ENCODE measurements at places on chromosomes 3 and 15.

DNA sequence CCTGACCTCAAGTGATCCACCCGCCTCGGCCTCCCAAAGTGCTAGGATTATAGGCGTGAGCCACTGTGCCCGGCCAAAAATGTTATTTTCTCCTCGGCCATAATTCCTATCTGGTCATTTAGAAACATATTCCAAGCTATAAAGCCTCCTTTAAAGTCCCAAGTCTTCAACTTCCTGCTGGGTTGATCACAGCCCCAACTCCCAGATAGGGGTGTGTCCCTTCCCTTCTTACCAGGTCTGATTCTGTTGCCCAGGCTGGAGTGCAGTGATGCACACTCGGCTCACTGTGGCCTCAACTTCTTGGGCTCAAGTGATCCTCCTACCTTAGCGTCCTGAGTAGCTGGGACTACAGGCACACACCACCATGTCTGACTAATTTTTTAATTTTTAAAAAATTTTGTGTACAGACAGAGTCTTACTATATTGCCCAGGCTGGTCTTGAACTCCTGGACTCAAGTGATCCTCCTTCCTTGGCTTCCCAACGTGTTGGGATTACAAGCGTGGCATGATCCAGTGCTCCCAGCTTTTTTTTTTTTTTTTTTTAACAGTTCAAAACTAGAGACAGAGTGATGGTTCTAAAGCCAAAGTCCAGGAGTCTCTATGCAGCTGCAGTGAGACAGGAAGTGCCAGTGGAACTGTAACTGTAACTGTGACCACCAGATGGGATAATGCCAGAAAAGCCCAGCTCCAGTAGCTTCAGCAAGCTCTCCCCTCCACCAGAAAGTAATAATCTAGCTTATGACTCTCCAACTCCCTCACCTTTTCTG is 8.2 kb upstream of the PRKAR2A start:
- H3K36me3 ChIP-seq: peaks cover 7% of the 10 kb centered on the region
- no peak overlapping the region for H3K27ac ChIP-seq
- no peaks in the 10 kb centered on the region for H3K4me1 ChIP-seq
- no peaks in the 10 kb centered on the region for H3K27me3 ChIP-seq

- no peaks in the 10 kb centered on the region for H3K27me3 ChIP-seq
- peak overlapping the region; percentile 96 for H3K27ac ChIP-seq
- no peaks in the 10 kb centered on the region for H3K36me3 ChIP-seq
- peaks cover 39% of the 10 kb centered on the region for H3K4me1 ChIP-seq
- H3K4me3 ChIP-seq: peak overlapping the region; percentile 42
- peak; percentile 45 for DNase-seq
Measured at GRCh38 chr3:13539292-13539638, 9.7 kb upstream of the FBLN2 start.

DNA sequence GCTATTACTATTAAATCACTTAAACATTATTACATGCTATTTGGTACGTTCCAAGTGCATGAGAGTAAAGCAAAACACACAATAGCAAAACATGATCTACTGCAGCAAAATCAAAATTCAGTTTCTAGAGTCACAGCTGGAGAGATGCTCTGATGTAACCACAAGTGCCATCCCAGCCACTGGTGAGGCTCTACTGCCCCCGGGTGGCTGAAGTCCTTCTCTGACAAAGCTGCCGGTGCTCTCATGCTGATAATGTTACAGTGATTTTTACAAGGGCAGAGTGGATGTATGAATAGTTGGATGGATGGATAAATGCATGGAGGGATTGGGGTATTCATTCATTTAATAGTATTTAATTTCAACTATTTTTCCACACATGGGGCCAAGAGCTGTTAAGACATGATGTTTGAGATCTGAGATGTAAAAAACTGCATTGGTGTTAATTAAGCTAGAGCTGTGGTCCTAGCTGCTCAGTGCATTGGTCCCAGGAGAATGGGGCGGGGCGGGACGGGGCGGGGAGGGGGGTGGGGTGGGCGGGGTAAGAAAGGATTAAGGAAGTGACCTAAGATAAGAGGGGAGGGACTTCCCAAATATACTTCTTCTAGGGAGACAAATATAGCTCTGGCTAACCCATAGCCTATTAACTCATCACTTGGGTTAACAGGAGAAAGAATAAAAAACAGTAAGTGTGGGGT is 5.3 kb upstream of the SPESP1 start:
- H3K27me3 ChIP-seq: peaks cover 11% of the 10 kb centered on the region
- peaks cover 10% of the 10 kb centered on the region for H3K4me1 ChIP-seq
- H3K4me3 ChIP-seq: no peak overlapping the region
- H3K27ac ChIP-seq: no peak overlapping the region
- H3K36me3 ChIP-seq: no peaks in the 10 kb centered on the region
- DNase-seq: peak; percentile 83

- DNase-seq: peak; percentile 1
- no peak overlapping the region for H3K27ac ChIP-seq
- no peaks in the 10 kb centered on the region for H3K36me3 ChIP-seq
- H3K4me3 ChIP-seq: peak overlapping the region; percentile 53
Measured at GRCh38 chr15:96889734-96890480, 559.4 kb downstream of the NR2F2 start.

DNA sequence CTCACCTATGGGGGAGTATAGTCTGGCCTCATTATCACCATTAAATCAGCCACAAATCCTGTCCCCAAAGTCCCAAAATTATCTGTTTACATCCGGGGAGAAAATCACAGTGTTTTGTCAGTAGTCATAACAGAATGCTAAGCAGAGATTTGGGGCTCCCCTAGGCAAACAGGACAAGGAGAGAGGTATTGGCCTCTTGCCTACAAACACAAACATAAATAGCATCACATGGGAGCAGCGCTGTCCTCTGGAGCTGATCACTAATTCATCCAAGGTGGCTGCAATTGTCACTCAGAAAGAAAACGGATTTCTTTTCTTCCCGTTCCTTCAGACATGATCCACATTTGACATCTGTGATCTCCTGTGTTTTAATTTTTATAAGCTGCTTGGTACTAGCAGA is 1028.1 kb downstream of the NTRK3 start:
- no peak overlapping the region for H3K27ac ChIP-seq
- DNase-seq: no peak
- H3K36me3 ChIP-seq: peaks cover 6% of the 10 kb centered on the region
- H3K27me3 ChIP-seq: no peaks in the 10 kb centered on the region
- no peaks in the 10 kb centered on the region for H3K4me1 ChIP-seq

GRCh38 chr15:84973492-84974460 is 7.9 kb upstream of the PDE8A start:
- H3K27ac ChIP-seq: no peak overlapping the region
- H3K27me3 ChIP-seq: no peaks in the 10 kb centered on the region
- DNase-seq: no peak

DNA sequence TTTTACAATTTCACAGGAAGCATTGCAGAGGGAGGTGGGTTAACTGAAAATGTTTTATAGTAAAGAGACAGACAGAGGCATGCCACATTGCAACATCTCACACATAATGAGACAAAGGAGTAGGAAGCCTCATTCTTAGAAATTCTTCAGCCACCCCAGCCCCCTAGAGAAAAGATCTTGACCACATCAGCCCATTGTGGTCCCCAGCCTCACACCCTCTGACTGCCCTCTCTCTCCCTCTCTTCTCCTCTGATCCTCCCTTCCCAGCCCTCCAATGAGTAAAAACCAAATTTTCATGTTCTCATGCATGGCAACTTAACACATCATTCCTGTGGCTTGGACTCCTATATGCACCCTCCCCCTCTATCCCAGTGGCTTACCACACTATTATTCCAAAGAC is 174.1 kb downstream of the UACA start:
- no peak overlapping the region for H3K27ac ChIP-seq
- H3K4me3 ChIP-seq: no peak overlapping the region
- H3K27me3 ChIP-seq: no peaks in the 10 kb centered on the region
- no peak for DNase-seq

DNA sequence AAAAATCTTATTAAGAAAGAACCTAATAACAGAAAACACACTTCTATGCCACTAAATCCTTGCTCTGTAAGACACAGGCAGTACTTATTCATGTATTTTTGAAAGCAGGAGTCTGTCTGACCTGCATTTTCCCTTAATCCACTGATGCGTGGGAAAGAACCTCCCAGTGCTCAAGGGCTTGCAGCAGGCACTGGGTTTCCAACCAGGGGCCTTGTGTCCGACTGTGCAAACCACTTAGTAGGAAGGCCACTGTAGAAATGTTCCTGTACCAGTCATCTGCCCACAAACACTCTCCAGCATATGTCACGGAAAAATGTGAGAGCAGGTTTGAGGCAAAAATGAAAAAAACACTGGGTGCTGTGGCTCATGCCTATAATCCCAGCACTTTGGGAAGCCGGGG is 12.4 kb downstream of the CXCR6 start:
- H3K36me3 ChIP-seq: peaks cover 72% of the 10 kb centered on the region
- H3K27ac ChIP-seq: no peak overlapping the region
- DNase-seq: no peak
- H3K4me3 ChIP-seq: no peak overlapping the region

GRCh38 chr3:188084752-188085583 is 69.0 kb upstream of the LPP start:
- no peak overlapping the region for H3K27ac ChIP-seq
- H3K4me1 ChIP-seq: no peaks in the 10 kb centered on the region
- H3K4me3 ChIP-seq: no peak overlapping the region
- no peak for DNase-seq

DNA sequence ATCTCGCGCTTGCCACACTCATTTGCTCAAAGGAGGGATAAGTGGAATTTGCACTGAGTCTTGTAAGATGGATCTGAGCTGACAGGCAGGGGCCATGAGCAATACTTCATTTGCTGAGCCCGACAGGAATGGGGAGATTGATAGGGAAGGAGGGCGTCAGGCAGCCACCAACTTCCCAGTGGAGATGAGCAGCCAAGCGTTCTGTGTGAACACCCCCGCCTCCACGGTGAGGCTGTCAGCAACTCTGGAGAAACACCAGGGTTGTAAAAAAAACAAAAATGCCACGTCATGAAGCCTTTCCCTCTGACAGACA is 36.8 kb downstream of the TLE3 start:
- DNase-seq: no peak
- H3K4me1 ChIP-seq: no peaks in the 10 kb centered on the region
- H3K36me3 ChIP-seq: peaks cover 39% of the 10 kb centered on the region
- no peaks in the 10 kb centered on the region for H3K27me3 ChIP-seq

DNA sequence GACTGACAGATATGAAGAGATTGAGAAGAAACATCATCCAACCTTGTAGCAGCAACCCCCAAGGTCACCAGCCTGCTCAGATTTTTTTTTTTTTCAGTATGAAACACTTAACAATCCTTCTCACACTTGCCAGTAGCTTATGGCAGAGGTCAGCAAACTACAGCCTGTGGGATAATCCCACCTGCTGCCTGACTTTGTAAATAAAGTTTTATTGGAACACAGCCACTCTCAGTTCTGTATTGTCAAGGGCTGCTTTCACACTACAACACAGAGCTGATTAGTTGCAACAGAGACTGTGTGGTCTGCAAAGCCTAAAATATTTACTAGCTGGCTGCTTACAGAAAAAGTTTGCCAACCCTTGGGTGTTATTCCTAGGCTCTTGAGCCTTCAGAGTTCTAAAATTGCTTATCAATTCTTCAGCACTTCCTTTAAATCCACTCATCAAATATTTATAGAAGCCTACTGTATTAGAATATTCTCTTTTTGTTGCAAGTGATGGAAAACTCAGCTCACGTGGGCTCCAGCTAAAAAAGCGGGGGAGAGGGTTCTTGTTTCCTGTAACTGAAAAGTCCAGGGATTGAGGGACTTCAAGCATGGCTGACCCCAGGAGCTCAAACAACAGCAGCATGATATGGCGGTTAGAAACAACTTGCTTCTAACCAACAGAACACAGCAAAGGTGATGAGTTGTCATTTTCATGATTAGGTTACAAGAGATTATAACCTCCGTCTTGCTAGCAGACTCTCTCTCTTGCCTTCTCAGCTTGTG is 246.1 kb downstream of the SHQ1 start:
- no peaks in the 10 kb centered on the region for H3K36me3 ChIP-seq
- no peak overlapping the region for H3K27ac ChIP-seq

DNA sequence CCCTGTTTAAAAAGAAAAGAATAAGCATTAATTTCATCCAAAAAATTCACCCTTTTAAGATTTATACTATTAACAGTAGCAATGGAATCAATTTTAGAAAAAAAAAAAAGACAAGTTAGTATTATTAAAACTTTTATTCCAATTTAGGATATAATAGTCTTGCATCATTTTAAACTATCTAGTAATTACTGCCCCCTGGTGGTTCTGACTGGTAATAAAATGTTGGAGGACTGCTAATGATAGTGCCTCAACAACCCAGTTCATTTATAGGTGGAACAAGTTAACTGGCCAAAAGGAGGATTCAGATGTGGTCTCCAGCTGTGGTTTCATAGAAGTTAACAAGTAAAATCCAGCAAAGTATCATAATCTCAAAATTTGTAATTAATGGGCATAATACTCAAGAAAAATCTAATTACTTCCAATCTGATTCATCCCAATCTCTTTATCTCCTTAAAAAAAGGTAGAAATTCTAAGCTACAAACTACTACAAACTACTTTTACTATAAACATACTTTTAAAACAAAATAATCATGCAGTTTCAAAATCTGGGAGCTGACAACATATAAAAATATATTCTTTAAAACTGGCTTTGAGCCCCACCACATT is 30.7 kb upstream of the WDR49 start:
- H3K27me3 ChIP-seq: no peaks in the 10 kb centered on the region
- H3K4me3 ChIP-seq: no peak overlapping the region
- peak; percentile 78 for DNase-seq
- no peak overlapping the region for H3K27ac ChIP-seq
- no peaks in the 10 kb centered on the region for H3K4me1 ChIP-seq
